D341Med (cell line): ENCODE measurements at places on chromosomes 6 and 20.

DNA sequence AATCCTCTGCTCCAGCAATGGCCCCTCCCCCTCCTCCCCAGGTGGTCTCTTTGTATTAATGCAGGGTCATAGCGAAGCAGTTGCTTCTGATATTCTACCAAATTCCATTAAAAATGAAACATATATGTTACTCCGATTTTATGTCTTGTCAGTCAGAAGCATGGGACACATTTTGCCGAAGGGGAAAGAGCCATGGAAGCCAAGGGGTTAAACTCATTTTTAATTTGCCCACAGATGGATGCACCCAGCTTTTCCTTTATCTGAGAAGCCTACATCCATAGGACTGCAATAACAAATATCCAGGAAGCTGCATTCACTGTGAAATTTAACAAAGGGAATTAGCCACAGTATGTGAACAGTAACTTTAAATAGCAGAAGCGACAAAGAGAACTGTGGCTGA is 688.2 kb downstream of the QKI start:
- DNase-seq: no peak

DNA sequence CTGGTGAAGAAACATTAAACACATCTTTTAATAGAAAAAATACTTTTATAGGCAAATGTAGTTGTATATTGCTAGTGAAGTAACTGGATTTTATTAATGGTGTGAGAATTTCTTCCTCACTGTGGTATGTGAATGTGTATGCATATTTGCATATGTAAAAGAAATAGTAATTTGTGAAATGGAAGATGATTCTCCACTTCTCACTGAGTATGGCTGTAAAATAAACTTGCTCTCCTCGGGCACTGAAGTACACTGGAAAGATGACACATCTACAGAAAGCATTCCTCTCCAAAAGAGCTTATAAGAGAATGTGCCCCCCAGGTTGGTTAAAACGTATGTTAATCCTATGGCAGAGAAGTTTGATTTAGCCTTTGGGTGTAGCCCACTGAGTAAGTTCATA is 155.5 kb downstream of the LPA start:
- no peak for DNase-seq

- no peak for DNase-seq
Measured at GRCh38 chr6:57048577-57048976, 2.1 kb downstream of the KIAA1586 start.

DNA sequence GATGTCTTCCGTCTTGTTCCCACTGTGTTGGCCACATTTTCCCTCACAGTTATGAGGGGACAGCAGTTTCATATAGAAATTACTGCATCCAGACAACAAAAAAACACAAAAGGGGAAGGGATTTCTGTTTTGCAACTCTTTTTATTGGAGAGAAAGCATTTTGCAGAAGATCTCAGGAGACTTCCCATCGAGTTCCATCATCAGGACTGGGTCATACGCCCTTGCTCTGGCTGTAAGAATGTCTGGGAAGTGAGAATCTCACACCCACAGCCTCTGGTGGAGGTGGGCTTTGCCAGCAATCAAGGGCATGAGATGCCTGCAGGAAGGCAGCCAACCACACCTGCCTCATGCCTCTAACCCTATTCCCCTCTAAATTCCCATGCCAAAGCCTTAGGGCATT is 5.8 kb upstream of the IGF2R start:
- DNase-seq: no peak

DNA sequence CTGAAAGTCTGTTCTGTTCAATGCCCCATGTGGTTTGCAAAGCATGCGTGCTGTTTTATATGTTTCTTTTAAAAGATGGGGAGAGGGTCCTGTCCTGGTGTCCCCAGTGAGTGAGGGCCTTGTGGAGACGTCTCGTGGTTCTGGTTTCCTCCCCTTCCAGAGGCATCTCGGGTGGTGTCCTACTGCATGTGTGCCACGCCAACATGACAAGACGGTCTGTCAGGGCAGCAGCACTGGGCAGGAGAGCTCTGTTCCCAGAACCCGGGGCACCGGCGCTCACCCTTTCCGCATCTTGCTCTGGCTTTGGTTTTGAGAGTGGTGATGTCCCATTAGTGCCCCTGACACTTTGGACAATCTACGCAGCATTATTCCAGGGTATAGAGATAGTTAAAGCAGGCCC is 275.6 kb downstream of the CDH4 start:
- DNase-seq: no peak

DNA sequence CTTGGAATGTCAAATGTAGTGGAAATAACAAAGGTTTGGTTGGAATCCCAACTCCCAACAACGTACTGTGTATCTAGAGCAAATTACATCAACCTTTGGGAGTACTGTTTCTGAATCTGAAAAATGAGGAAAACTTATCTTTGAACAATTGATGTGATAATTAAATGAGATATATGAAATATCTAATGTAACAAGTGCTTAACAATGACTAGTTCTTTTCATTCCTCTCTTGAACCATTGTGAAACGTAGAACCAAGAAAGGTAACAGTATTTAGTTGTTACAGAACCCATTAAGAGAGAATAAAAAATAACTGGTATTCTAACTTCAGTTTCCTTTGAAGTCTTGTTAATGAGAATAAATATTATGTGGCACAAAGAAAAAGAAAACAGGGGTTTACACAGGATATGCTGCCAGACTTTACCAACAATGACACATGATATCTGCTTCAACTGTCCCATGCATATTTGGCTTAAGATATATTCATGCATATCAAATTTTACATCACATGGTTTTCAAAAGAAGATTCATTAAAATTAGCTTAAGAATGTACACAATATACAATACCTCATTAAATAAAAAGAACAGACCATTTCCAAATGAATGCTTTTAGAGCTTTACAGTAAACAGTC is 111.8 kb downstream of the ATG5 start:
- DNase-seq: no peak

DNA sequence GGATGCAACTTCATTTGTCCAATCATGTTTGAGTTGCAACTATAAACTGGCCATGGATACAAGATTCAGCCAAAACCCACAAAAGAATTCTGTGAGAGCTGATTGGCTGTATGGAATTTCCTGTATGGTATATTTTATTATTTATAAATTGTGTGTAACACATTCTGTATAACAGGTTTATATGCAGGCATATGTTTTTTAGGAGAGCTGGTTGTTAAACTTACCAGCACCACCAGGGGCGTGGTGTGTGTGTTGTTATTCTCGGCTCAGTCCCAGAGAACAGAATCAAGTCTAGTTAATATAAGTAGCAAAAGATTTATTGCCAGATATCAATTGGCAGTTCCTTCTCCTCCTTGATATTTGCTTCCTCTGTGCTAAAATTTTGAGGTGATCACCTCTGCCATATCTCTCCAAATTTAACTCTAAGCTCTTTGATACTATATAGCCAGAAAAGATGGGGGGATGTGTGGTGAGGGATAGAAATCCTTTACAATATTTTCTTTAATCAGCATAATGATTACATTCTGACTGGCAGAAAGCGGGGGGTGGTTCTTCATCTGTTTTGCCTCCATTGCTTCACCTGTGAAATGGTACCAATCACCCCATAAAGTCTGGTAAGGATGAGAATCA is 22.9 kb downstream of the CNBD2 start:
- peak; percentile 65 for DNase-seq

DNA sequence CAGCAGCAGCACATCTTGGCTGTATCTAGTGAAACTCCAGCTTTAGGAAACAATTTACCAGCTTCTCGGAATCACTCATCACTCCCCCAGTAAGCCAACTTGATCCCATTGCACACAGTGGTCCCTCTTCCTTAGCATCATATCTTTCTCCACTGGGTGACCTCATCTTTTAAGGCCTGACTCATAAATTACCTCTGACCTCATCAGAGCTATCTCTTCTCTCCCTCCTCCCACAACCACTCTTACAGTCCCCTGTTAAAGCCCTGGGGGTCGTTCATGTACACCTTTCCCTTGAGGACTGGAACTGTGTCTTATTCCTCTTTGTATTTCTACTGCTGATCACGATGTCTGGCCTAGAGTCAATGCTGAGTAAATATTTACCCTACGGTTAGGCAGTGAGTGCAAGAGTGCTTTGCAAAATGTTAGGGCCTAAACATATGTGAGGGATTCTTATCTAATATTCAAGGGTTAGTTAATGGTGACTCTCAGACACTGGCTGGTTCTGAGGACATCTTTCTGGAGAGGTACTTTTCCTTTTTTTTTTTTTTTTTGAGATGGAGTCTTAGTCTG is 187.2 kb downstream of the LRFN2 start:
- no peak for DNase-seq

- peak; percentile 22 for DNase-seq
Measured at GRCh38 chr6:170110201-170111140, 180.4 kb downstream of the DLL1 start.

GRCh38 chr6:83370567-83370966 is 60.3 kb downstream of the ME1 start:
- no peak for DNase-seq

GRCh38 chr6:40352006-40352405 is 235.2 kb downstream of the LRFN2 start:
- no peak for DNase-seq

DNA sequence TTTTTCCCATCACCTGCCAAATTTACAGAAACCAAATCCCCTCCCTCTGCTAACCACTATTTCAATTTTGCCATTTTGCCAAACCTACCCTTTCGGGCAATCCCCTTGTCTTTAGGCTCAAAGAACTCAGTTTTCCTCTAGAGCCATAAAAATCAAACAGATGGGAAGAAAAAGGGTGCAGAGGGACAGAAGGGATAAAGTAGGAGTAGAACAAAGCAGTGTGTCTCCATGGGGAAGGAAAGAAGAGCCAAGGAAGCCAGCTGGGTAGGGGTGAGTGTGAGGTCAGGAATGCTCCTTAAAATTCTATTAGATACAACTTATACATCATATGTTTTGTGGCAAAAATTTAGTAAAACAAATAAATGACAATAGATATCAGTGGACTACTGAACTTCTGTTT is 316.5 kb downstream of the BTBD9 start:
- no peak for DNase-seq

GRCh38 chr6:75830959-75831885 is 82.2 kb downstream of the MYO6 start:
- DNase-seq: no peak

GRCh38 chr6:158000530-158001307 is 19.1 kb downstream of the SYNJ2 start:
- DNase-seq: no peak

DNA sequence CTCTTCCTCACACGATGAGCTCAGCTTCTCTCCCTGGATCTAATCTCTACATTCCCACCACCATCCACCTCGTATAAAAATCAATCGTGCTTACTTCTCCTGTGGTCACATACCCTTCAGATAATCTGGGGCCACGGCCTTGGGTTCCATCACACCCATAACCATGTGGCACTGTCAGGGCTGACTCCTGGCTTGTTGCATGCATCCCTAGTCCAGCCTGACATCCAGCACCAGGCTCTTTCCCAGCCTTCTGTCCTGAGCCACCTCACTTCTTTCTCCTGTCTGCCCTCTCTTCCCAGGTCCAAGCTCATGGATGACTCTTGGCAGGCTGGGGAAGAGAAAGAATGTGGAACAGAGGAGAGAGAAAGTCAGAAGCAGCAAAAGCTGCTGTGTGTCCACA is 199.8 kb downstream of the BACH2 start:
- no peak for DNase-seq

DNA sequence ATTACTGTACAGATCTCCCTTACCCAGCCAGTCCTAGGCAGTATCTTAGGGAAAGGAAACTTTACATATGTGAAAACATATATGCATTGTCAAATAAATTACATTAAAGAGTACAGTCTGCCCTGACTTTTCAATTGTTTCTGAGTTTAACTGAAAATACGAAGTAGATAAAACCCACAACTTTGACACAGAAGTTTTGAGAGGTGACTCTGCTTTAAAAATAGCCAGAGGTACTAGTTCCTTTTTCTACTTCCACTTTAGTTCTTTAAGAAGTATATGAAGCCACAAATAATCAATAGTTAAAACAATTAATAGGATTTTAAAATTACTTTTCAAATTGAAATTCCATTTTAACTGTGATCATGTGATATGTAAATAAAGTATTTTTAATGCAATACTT is 62.9 kb downstream of the BMP5 start:
- no peak for DNase-seq

DNA sequence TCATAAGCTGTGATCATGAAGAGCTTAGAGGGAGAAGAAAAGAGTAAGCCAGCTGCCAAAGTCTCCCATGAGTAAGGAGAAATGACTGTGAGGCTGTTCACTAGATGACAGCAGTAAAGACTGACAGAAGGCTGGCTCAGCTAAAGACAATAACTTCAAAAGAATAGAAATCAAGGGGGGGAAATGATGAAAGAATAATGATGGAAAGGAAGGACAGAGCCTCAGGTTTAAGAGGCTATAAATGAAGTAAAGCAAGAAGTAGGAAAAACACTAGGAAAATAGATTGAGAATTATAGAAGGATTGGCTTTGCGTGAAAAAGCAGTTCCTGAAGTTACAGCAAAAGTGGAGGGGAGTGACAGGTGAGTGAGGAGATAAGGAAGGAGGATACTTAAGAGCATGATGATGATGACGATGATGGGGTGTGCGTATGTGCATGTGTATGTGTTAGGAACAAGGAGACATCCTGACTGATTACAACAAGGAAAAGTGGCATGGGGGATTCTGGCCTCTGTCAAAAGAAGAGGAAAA is 48.2 kb downstream of the HBS1L start:
- peak; percentile 26 for DNase-seq

DNA sequence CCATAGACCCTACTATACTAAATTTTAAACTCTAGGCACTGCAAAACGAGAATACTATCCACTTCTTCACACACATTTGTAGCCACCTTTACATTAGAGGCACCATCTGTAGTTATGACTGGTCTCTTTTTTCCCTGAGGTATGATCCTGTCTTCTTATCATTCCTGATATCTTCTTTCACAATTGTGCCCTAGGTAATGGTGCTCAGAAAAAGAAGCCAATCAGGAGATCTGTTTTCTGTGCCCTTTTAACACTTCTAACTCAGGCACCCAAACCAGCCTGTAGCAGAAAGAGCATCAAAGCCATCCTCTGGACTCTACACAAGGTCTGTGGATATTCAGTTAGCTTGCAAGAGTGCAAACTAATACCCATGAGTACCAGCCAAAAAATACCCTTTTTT is 149.7 kb upstream of the SGK1 start:
- DNase-seq: no peak

GRCh38 chr20:41551011-41551705 is 67.0 kb downstream of the CHD6 start:
- DNase-seq: no peak

DNA sequence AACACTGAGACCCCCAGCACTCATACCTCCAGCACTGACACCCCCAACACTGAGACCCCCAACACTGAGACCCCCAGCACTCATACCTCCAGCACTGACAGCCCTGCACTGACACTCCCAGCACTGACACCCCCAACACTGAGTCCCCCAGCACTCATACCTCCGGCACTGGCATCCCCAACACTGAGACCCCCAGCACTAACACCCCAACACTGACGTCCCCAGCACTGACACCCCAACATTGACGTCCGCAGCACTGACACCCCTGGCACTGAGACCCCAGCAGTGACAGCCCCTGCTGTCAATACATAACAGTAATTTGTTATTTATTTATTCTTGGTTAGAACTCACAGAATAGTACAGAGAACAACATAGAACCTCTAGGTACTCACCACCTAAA is 58.0 kb downstream of the ERMARD start:
- DNase-seq: peak; percentile 8

GRCh38 chr20:49267327-49267726 is 10.5 kb downstream of the ZNFX1 start:
- no peak for DNase-seq

GRCh38 chr6:34236131-34236442 is 586 bp upstream of the HMGA1 start:
- no peak for DNase-seq
